NCI-H1436 treated with DMSO at 0.1 percent for 48 hours (cell line): ENCODE measurements at places on chromosomes 6 and 20.

GRCh38 chr6:6390849-6391602, 70.6 kb upstream of the F13A1 start:
- DNase-seq, result no peak

- no peak for DNase-seq
These were observed 33.9 kb downstream of the LYRM2 start for GRCh38 chr6:89604653-89605052.

DNA sequence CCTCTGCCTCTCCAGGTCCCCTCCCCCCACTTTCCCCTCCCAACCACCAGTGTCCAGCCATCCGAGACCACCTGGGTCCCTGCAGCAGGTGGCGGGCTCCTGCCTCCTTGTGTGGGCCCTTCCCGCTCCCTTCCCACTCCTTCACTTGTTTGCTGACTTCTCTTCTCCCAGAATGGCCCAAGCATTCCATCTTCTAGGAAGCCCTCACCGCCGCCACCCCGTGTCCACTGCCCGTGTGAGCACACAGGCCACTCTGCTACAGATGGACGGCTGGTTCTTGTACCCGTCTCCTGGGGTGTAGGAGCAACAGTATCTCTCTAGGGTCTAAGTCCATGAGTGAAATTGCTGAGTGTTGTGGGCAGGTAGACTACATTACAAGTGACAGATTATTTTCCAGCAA, 15.0 kb downstream of the BPHL start:
- DNase-seq, result no peak

DNA sequence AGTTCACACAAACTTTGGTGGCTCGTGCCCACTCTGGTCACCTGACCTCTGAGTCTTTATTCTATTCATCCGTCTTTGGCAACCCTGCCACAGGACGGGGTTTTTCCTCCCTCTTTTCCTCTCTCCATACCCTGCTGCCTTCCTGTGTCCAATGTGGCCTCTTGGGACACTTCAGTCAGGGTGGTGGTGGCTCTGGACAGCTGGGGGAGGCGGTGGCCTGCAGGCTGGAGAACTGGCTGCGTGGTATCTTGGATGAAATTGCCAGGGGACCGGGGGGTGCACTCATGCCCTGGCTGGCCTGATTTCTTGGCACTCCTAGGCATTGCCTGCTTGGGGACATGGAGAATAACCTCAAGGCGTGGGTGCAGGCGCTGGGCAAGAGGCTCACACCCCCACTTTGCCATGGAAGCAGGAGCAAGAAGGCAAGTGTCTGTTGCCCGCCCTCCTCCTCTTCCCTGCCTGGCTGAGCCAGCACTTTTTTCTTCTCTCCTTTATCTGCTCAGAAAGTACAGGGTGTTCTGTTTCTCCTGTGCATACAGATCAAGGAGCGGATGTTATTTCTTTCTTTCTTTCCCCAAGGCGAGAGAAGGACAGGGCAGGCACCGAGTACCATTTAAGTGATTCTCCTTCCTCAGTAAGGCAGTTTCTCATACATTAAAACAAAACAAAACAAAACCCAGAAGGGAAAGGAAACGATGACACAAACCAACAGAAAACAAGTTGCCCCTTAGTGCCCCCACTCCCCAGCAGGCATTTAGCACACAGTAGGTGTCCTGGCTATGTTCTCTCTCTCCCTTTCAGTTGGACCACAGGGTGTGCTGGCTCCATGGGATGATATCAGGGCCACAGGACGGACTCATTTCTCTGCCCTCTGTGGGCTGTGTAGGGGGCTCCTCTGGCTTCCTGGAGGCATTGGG, 155.5 kb upstream of the RNF24 start:
- DNase-seq, result no peak

DNA sequence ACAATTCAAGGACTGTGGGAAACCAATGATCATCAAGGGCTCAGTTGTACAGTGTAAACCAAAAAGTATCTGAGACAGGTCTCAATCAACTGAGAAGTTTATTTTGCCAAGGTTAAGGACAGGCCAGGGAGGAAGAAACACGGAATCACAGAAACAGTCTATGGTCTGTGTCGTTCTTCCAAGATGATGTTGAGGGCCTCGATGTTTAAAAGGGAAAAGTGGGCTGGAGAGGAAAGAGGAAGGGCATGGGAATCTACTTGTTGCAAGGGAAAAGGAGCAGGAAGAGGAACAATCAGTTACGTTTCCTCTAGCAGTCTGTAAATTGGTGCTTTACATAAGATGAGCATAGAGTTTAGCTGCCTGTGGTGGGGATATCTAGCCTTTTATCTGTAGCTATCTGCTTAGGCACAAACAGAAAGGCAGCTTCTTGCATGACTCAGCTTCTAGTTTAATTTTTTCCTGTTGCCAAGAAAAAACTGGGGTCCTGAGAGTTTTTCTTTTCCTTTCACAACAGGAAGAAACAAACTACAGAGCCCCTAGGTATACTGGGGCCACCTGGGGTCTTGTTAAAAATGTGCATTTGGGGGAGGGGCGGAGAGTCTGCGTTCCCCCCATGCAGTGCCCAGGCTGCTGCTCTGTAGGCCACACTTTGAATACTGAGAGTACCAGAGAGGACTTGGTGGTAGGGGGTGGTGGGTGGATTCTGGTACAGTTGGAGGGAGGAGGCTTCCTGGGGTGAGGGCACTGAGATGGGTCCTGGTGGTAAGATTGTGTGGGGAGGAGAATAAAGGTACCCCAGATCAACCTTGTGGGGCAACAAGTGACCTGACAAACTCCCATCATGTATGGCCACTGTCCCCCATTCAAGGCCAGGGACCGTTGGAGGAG, 35.3 kb upstream of the EZR start:
- DNase-seq, result no peak

GRCh38 chr20:16476032-16476431, 97.2 kb downstream of the KIF16B start:
- peak; percentile 3 for DNase-seq

GRCh38 chr6:25016014-25016720, 80.4 kb upstream of the RIPOR2 start:
- no peak for DNase-seq
